ENCODE measurements at places on chromosomes 7 and 10. TPM values are rescaled to one million over a fixed set of nuclear protein-coding genes. Genes with fewer than 3 reads are reported as not detected.

SP4 gene
- 8.7 TPM for total RNA-seq

CYP2C19 gene
- not detected for total RNA-seq

MYOZ1 gene
- 16.2 TPM for total RNA-seq

RAMP3 gene
- not detected for total RNA-seq

ZP3 gene
- total RNA-seq: 0.32 TPM

GRCh38 chr10:13924040-13924725, 337.4 kb downstream of the PRPF18 start:
- peak; percentile 80 for DNase-seq

- DNase-seq: no peak
Measured at GRCh38 chr7:43105521-43106120, 6.8 kb upstream of the HECW1 start.

DNA sequence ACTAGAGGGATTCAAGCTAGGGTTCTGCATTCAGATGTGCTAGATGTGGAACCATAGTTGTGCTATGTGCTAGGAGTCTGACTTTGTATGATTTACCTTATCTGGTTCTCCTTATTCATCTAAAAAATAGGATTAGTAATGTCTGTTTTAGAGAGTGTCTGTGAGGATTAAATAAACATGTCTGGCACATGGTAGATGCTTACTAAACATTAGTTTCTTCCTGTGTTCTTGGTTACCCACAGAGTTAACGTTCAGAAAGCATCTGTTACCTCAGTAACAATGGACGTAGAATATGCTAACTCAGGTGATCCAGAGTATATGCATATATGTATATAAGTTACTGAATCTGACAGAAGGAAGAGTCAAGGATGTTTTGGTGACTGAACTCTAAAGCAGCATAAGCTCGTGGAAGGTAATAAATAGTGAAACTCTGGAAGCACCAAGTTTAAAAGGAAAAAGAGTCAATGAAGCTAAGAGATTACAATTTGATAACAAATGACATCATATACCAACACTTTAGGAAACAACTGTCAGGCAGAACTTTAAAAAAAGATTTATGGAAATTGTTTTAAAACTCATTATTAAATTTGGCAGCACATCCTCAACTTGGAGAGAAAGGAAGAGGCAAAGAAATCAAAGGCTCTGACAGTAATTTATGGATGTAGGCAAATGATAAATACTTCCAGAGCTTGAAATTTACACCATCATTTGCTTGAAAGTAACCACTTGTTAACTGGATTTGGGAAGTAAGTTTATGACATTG, 127.0 kb downstream of the CCNY start:
- no peak for DNase-seq

DNA sequence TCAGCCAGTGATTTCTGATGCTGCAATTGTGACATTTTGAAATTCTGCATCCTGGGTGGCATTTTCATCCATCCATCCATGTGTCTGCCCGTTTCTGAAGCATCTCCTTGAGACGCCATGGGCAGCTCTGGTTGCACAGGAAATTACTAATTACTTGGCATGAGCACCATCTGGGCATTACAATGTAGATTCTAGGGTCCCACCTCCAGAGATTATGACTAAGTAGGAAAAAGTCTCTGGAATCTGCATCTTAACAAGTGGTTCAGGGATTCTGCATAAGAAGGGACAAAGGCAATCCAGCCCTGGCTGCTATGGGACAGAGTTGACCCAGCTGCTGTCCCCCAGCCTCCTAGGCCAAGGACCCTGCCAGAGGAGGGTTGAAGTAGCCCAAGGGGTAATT, 65.3 kb downstream of the CUZD1 start:
- DNase-seq: no peak

DNA sequence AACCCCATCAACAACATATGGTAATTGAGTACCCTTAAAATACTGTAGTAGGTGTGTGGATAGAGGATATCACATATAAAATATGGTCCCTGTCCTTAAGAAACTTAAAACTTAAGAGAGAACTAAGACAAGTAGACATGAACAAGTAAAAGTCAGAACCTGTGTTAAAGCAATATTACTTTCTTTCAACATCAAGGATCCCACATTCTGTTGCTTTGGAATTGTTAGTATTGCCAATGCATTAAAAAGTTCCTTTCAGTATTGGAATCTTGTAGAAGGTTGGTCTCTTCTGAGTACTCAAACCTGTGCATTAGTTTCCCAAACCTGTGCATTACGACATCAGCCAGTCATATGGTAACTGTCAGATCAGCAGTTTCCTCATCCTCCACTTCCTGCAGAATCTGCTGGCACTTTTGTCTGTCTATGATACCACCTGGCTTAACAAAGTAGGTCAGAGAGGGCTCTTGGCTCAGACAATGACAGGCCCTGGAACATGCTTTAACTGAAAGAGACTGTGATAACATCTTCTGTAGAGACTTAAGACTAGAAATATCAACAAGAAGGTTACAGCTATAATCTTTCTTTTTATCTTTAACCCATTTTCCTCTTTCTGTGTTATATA, 56.5 kb downstream of the CCDC71L start:
- DNase-seq: no peak

DNA sequence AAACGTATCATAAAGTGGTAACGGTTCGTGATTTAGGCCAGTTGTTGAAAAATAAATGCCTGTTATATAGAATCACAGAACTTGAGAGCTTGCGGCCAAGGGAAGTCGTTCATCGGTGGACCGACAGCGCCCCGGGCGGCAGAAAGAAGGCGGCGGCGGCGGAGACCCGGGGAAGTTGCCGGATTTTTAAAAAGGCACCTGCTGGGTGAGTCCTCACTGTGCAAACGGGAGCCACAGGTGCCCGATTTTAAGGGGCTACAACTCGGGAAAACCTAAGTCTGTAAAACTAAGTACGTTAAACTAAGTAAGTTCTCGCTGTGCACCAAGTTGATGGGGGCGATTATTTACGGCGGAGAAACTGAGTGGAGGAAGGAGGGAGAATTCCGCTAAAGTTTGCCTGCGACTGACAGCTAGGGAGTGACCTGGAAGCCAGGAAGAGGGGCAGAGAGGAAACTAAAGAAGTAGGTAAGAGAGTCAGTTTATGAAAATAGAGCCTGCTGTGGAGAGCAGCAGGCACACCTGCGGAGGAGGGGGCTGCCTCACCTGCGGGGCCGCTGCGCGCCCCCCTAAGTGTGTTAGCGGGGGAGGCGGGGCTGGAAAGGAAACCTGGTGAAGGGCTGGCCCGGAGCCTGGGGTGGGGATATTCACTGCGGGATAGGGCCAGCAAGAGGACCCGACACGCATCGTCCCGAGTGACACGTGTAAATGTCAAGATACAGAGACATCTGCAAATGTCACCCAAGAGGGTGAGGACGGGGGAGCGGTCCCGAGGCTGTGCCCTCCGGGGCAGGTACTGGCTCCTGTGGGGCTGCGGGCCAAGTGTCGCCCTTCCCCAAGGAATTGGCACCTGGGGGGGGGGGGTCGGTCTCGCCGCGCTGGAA, 996 bp downstream of the ADAM12 start:
- peak; percentile 76 for DNase-seq

GRCh38 chr7:47601119-47601880, 19.4 kb upstream of the TNS3 start:
- no peak for DNase-seq

DNA sequence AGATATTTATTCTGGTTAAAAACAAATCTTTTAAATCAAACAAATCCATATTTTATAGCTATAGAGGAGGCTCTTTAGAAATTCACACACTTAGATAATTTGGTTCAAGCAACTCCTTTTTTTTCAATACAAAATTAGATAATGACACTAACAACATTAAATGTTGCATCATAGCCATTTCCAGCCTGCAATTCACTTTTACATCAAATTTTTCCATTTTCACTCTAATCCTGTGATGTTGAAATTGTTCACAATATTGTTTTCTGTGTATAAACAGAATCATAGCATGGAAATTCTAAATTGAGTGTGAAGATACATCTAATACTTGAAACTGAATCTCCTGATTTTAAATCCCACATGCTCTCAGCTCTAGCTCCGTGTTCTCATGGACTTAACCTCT, 482.6 kb downstream of the INHBA start:
- DNase-seq: no peak

- no peak for DNase-seq
Measured at GRCh38 chr7:17689361-17689902, 250.9 kb downstream of the SNX13 start.

Data from cardiac muscle cell (in vitro differentiated cells and primary cell).